ENCODE measurements at places on chromosomes 12 and 14.

DNA sequence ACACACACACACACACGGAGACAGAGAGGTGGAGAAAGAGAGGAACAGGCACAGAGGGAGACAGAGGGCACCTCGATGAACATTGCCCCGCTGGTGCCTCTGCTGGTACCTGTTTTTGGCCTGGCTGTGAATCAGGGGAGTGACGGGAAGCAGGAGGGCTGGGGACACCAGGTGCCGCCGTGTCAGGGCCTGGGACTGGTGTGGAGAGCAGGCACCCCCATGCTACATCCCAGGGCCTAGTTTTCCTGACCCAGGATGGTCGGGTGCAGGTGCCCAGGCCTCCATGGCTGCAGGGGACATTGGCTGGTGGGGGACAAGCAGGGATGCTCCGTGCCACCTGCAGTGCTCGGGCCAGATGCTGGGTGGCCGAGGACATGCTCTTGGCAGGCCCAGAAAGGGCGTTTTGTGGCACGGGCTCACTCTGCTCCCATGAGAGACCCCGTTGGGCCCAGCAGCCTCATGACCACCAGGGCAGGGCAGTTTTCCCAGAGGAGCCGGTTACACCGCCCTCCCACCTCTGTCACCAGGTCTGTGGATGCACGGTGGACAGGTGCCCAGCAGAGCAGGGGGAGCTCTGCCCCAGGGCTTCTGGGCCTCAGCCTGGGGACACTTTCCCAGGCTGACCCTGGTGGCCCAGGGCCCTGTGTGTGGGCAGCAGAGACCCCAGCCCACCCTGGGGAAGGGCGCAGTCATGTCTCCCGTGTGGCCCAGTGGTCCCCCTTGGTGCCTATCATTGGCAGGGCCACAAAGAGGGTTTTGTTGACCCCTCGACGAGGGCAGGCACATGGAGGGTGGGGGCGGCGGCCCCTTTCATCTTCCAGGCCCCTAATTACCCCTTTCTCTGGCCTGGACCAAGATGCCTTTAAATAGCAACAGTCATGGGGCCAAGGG, 207.5 kb upstream of the RTL1 start:
- no peak for DNase-seq
- H3K36me3 ChIP-seq, result no peaks in the 10 kb centered on the region
- H3K4me3 ChIP-seq, result no peak overlapping the region

GRCh38 chr12:18932715-18933114, 194.8 kb downstream of the CAPZA3 start:
- H3K27me3 ChIP-seq, result no peaks in the 10 kb centered on the region
- no peak overlapping the region for H3K4me3 ChIP-seq
- no peak overlapping the region for H3K27ac ChIP-seq
- H3K36me3 ChIP-seq, result no peaks in the 10 kb centered on the region

DNA sequence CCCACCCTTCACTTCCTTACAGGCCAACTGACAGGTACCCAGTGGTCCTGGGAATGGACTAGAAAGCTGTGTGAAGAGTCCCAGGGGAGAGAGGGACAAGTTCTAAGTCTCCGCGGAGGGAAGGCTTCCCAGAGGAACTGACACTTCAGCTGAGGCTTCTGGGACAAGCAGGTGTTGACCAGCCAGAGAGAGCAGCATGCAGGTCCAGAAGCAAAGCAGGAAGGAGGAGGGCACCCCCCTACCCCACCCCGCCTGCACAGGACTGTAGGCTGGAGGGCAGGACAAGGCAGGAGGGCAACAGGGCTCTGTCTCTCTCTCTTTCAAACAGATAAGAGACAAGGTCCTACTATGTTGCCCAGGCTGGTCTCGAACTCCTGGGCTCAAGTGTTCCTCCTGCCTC, 58.2 kb upstream of the CORO1C start:
- peaks cover 51% of the 10 kb centered on the region for H3K36me3 ChIP-seq
- H3K4me3 ChIP-seq, result no peak overlapping the region
- no peaks in the 10 kb centered on the region for H3K4me1 ChIP-seq
- DNase-seq, result no peak
- no peak overlapping the region for H3K27ac ChIP-seq

- no peaks in the 10 kb centered on the region for H3K36me3 ChIP-seq
- no peak overlapping the region for H3K4me3 ChIP-seq
- DNase-seq, result no peak
- H3K4me1 ChIP-seq, result peaks cover 5% of the 10 kb centered on the region
These were observed 7.9 kb downstream of the TMEM63C start for GRCh38 chr14:77189479-77189878.

- H3K27me3 ChIP-seq, result no peaks in the 10 kb centered on the region
- DNase-seq, result no peak
These were observed 21.8 kb downstream of the MDM1 start for GRCh38 chr12:68310370-68310769.

DNA sequence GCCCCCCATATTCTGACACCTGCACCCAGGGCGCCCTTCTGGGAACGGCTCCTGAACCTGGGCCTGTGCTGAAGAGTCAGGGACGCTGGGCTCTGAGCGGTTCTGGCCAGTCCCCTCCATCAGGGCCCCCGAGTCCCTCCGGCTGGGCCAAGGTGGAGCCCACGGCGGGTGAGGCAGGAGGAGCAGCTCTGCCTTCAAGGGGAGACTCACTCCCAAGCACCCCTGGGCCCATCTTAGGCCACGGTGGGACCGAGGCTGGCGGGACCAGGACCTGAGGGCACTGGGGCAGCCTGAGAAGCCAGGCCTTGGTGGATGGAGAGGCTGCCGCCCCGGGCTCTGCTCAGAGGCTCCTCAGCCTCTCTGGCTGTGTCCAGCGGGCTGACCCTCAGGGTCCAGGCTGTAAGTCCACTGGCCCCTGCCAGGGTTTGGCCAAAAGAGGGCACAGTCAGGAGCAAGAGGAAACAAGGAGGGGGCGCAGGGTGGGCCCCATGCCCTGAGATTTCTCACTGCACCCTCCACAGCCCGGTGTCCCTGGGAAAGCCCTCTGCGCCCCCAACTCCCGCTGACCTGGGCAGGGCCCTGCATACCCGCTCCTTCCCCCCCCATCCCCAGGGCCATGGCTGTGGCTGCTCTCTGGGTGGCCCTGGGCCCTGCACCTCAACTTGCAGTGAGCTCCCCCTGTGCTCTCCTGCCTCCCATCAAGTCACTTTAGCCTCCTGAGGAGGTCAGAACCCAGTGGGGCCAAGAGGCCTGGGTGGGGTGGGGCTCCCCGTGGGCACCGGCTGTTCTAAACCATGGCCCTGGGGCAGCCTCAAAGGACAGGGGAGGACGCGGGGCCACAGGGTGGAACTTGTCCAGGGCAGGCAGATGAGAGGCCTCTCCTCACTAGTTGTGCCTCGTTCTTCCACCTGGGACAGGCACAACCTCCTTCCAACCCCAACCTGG, 266.4 kb upstream of the SFSWAP start:
- DNase-seq, result no peak
- no peaks in the 10 kb centered on the region for H3K36me3 ChIP-seq

GRCh38 chr12:124776125-124776513, 87.5 kb downstream of the SCARB1 start:
- DNase-seq, result no peak
- peaks cover 1% of the 10 kb centered on the region for H3K36me3 ChIP-seq
- peaks cover 7% of the 10 kb centered on the region for H3K27me3 ChIP-seq
- peaks cover 56% of the 10 kb centered on the region for H3K4me1 ChIP-seq
- no peak overlapping the region for H3K4me3 ChIP-seq

GRCh38 chr12:50147281-50147680, 19.9 kb downstream of the CERS5 start:
- H3K27me3 ChIP-seq, result no peaks in the 10 kb centered on the region
- no peak overlapping the region for H3K27ac ChIP-seq
- H3K4me1 ChIP-seq, result peaks cover 2% of the 10 kb centered on the region
- H3K36me3 ChIP-seq, result peaks cover 18% of the 10 kb centered on the region
- no peak overlapping the region for H3K4me3 ChIP-seq
- DNase-seq, result no peak

DNA sequence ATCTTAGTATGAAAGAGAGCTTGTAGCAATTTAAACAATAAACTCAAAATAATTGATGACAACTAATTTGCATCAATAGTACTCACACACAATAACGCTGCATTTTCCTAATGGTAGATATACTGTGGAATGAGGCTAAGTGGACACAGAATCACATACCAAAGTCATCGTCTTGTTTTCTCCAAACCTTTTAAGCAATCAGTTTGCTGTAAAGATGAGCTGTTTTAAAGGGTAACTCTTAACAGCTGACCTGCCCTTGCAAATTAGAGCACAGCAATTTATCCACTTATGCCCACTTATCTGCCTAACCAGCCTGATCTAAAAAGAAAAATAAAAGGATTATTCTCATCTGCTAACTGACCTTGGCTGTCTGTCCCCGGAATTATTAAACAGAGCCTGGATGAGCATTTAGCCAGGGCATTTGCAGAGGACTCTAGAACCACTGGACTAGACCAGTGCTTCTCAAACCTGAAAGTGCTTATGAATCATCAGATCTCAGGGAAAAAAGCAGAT, 174.3 kb upstream of the BCL2L14 start:
- H3K27ac ChIP-seq, result no peak overlapping the region
- H3K27me3 ChIP-seq, result no peaks in the 10 kb centered on the region
- peaks cover 26% of the 10 kb centered on the region for H3K4me1 ChIP-seq
- peaks cover 27% of the 10 kb centered on the region for H3K36me3 ChIP-seq

- DNase-seq, result no peak
- H3K36me3 ChIP-seq, result no peaks in the 10 kb centered on the region
- no peaks in the 10 kb centered on the region for H3K27me3 ChIP-seq
- no peak overlapping the region for H3K4me3 ChIP-seq
These were observed 145.8 kb downstream of the KIF26A start for GRCh38 chr14:104284107-104284592.

DNA sequence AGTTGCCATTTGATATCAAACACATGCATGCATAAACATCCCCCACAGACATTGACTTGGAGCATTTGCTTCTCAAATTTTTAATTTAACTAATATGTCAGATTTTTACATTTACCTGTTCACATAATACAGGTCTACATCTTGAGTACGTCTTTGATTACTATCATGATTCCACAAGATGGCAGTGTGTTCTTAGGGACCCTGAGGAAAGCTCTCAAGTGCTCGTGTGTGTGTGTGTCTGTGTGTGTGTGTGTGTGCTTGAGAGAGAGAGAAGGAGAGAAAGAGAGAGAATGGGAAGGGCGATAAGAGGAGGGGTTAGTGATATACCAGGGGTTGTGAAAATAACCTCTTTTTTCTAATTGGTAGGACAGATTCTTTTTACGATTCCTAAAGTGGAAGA, 167.1 kb upstream of the OR4E1 start:
- H3K27me3 ChIP-seq, result peaks cover 32% of the 10 kb centered on the region
- no peaks in the 10 kb centered on the region for H3K36me3 ChIP-seq
- no peaks in the 10 kb centered on the region for H3K4me1 ChIP-seq
- no peak for DNase-seq
- H3K4me3 ChIP-seq, result no peak overlapping the region
- H3K27ac ChIP-seq, result no peak overlapping the region

- peak overlapping the region; percentile 43 for H3K27ac ChIP-seq
- DNase-seq, result no peak
- no peak overlapping the region for H3K4me3 ChIP-seq
These were observed 24.1 kb downstream of the ANKRD13A start for GRCh38 chr12:110023059-110023980.

DNA sequence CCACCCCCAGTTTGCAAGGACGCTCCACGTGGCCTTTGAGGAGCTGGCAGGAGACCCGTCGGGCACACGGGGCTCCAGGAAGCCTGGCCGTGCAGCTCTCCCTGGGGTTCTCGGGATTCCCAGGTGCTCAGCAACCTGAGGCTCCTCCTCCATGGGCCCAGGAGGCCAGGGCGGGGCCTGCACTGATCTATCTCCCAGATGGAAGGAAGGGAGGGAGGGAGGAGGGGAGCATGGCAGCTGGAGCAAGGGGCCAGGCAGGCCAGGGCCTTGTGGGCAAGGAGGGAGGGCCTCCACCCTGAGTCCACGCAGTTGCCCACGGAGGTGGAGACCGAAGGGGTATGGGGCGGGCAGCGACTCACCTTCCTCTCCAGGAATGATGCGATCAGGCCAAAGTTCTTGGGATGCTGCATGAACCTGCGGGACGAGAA, 127.3 kb downstream of the RFLNA start:
- H3K4me3 ChIP-seq, result no peak overlapping the region
- H3K36me3 ChIP-seq, result peaks cover 81% of the 10 kb centered on the region
- no peaks in the 10 kb centered on the region for H3K27me3 ChIP-seq
- H3K4me1 ChIP-seq, result no peaks in the 10 kb centered on the region
- H3K27ac ChIP-seq, result no peak overlapping the region

DNA sequence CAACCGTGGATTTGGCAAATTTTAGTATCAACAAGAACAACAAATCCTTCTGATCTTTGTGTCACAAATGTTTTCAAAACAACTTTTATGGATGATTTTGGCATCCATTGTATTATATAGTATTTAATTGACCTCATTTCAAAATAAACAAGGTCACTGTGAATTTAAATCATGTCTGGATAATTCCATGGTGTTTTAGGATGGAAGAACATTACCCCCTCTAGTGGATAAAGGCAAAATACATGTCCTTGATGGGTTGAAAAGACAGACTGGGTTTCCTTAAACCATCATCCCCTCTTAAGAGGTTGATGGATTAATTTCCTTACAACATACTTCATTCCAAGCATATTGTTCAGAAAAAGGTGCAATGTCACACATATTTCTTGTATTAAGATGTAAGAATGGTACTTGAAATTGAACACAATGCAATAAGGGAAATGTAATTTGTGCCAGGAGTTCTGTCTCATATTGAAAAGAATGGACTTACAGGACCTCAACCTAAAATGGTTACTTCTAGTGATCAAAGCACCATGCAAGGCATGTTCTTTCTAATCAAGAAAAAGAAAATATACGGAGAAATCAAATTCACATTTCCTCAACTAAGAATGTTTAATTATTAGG, 352.0 kb downstream of the BCAT1 start:
- no peak overlapping the region for H3K4me3 ChIP-seq
- no peak overlapping the region for H3K27ac ChIP-seq
- H3K36me3 ChIP-seq, result no peaks in the 10 kb centered on the region
- no peaks in the 10 kb centered on the region for H3K27me3 ChIP-seq

DNA sequence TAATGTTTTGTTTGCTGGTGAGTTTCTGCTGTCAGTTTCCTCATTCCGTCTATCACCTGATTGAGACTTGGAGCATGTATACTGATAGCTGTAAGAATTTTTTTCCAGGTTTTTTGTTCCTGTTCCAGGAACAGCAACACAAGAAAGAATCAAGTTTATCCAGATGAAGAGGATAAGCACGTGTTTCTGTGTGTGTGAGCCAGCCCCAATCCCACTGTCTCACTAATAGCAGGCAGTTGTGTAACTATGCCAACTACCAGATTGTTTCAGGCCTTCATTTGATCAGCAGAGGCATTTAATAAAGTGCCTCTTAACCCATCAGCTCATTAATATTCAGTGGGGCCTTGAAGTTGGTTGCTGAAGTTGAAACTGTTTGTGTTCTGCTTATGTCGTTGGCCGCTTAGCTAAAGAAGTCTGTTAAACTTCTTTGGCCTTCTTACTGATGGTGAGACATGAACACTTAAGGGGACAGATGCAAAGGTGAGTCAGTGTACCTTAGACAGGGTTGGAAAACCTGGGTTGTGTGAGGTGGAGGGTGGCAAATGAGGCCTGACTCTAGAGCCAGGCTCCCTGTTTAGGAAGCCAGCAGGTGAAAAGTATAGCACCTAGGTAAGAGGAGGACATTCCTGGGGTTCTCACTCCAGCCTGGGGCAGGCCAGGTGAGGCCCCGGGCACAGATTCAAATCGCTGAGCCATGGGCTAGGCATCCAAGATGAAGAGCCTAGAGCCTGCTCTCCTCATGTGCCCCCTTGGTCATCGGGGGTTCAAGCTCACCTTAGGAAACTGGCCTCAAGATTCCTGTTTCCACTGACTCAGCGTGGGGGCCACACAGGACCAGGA, 3.7 kb downstream of the ANKRD13A start:
- peaks cover 28% of the 10 kb centered on the region for H3K36me3 ChIP-seq
- peaks cover 89% of the 10 kb centered on the region for H3K4me1 ChIP-seq
- no peaks in the 10 kb centered on the region for H3K27me3 ChIP-seq
- H3K4me3 ChIP-seq, result peak overlapping the region; percentile 29
